ENCODE measurements at places on chromosomes 2 and 18.

- no peak for DNase-seq
These were observed 159.7 kb upstream of the ZNF236 start for GRCh38 chr18:76662626-76663025.

GRCh38 chr2:150963336-150963735 is 298.3 kb downstream of the RBM43 start:
- no peak for DNase-seq

GRCh38 chr2:76188334-76189008 is 477.8 kb upstream of the GCFC2 start:
- no peak for DNase-seq

GRCh38 chr18:61368001-61368400 is 34.8 kb downstream of the CDH20 start:
- DNase-seq: no peak

GRCh38 chr2:105866216-105867185 is 121.8 kb downstream of the NCK2 start:
- no peak for DNase-seq

GRCh38 chr18:44625386-44625785 is 55.3 kb upstream of the SETBP1 start:
- DNase-seq: no peak

DNA sequence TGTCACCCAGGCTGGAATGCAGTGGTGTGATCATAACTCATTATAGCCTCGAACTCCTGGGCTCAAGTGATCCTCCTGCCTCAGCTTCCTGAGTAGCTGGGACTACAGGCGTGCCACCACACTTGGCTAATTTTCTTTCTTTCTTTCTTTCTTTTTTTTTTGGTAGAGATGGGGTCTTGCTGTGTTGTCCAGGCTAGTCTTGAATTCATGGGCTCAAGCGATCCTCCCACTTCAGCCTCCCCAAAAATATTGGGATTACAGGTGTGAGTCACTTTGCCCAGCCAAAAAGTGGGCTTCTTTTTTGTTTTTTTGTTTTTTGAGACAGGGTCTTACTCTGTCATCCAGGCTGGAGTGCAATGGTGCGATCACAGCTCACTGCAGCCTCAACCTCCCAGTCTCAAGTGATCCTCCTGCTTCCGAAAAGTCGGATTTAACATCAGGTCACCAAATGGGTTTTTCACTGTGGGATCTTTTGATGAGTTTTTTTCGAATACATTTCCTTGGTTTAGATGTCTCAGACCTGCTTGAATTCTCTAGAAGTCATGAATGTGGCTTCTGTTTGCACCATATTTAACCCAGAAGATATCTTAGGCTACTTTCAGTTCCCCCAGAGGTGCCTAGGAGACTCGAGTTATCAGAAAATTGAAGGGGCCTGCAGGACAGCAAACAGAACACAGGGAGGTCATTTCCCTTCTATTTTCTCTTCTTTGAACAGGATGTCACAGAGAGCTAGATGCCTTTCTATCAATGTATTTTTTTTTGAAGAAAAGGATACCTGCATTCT is 8.9 kb downstream of the RAB31 start:
- DNase-seq: no peak

GRCh38 chr2:149040451-149040850 is 2.0 kb downstream of the LYPD6B start:
- DNase-seq: peak; percentile 11

GRCh38 chr2:238130696-238131628 is 7.5 kb upstream of the KLHL30 start:
- DNase-seq: no peak

DNA sequence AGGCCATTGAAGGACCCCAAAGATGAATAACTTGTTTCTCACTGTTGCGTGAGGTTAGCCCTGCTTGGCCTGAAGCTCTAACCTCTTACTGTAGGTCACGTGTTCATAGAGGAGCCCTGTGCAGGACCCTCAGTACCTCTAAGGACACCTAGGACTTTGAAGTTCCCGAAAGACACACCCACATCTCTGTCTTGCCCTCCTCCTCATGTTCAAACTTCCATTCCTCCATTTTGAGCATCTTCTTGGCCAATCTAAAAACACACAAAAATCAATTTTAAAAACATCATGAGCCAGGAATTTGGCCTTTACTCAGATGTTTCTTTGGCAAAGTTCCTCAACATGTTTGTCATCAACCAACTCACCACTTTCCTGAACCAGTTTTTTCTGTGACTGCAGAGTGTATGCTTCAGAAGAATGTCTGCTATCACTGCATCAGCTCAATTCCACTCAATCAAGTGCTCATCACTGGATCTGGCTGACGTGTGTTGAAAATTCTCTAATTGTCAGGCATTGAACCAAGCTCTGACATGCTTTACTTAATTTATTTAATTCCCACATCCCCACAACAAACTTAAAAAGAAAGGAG is 101.6 kb downstream of the AP1S3 start:
- DNase-seq: no peak

DNA sequence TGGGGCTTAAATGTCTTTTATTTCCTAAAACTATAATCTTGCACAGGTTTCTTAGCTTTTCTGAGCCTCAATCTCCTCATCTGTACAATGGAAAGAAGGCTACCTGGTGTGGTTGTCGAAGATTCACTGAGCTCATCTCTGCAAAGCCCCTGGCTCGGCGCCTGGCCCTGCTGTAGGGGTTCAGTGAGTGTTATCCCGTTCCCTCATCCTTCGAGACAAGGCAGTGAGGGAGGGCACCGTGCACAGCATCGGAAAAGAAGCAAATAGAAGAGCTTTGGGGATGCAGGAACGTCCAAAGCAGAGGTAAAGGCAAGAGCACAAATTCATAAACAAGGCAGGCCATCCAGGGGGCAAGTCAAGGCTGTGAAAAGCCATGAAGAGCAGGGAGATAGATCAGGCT is 41.2 kb upstream of the ATG16L1 start:
- no peak for DNase-seq
